ENCODE measurements at places on chromosomes 16 and 17.

GRCh38 chr16:68091380-68092261, 6.5 kb downstream of the NFATC3 start:
- no peak for DNase-seq

GRCh38 chr16:21598701-21599121, 666 bp upstream of the METTL9 start:
- DNase-seq: peak; percentile 6

DNA sequence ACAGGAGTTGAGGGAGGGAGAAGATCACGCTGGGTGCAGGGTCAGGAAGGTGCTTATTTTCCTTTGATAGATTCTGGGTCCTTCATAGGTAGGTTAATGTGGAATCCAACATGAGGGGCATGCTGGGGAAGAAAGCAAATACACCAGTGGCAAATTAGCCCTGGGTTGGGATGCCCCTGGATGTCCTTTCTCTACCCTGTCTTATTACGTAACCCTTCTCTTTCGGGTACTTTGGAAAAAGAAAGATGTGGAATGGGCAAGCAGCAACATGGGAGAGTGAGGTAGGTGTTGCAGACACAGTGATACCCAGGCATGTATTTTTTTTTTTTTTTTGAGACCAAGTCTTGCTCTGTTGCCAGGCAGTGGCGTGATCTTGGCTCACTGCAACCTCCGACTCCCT, 9.1 kb downstream of the SLC7A6 start:
- DNase-seq: no peak

- no peak for DNase-seq
These were observed 123.6 kb downstream of the OR1D5 start for GRCh38 chr17:2939714-2940351.

DNA sequence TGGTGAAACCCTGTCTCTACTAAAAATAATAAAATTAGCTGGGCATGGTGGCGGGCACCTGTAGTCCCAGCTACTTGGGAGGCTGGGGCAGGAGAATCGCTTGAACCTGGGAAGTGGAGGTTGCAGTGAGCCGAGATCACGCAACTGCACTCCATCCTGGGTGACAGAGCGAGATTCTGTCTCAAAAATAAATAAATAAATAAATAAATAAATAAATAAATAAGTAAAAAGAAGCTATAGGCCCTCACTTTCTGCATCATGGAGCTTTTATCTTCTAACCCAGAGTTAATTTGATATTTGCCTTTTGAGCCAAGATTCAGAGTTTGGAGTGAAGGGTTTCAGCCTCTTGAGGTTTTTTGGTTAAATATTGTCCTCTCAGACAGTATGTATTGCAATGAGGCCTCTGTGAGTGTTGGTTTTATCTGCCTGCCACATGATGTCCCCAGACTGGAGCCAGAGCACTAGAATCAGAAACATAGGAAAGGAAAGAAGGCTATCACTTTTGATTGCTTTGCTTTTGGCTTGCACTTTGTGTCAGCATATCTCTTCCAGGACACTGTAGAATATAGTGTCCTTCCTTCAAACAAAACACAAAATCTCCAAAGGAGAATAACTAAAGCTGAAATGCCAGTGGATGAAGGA, 32.5 kb downstream of the RNF135 start:
- DNase-seq: no peak
